ENCODE measurements at places on chromosomes 2 and 18.

DNA sequence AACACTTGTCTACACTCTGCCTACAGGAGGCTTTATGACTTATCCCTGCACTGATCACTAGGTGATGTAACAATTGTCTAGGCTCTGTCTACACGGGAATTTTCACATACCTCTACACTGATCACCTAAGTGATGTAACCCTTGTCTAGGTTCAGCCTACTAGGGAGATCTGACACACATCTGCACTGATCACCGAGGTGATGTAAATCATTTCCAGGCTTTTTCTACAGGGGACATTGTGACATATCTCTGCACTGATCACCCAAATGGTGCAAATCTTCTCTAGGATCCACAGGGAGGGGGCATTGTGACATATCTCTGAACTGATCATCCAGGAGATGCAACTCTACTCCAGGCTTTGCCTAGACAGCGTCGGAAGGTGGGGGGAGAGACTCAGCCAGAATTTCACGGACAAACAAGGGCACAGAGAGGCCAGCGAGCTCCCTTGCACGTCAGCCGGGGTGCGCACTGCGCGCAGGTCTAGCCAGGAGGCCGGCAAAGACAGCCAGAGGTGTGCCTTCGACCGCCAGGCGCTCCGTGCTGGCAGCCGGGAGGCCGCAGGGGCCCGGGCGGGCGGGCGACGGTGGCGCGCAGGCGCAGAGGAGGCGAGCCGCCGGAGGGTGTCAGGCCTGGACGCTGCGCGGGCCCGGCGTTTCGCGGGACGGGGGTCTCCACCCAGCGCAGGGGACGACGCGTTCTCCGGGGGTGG is 46.9 kb upstream of the USP14 start:
- DNase-seq = no peak

- no peak for DNase-seq
Observed at GRCh38 chr2:131588152-131588873, 60.6 kb downstream of the CCDC74A start.

- DNase-seq = no peak
Observed at GRCh38 chr18:67597759-67598158, 81.2 kb upstream of the DSEL start.

DNA sequence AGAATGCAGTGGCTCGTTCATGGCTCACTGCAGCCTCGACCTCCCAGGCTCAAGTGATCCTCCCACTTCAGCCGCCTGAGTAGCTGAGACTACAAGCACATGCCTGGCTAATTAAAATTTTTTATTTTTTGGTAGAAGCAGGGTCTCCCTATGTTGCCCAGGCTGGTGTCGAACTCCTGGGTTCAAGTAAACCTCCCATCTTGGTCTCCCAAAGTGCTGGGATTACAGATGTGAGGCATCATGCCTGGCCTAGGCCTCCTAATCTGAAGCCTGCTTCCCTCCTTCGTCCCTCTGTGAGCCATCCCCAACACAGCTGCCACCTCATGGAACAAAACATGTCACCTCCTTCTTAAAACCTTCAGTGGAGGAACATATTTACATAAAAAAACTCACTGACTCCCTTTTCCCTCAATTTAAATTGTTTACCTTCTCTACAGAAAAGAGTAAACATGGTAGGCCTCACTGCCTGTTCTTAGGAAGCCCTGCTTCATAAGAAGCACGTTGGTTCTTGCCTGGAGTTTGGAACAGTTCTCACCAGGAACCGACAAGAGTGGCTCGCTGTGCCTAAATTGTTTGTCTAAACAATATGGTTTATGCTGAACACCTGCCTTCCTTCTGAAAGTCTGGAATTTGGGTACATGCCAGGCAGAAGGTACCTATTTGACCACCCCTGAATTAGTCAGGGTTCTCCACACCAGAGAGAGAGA is 12.1 kb upstream of the RHOB start:
- DNase-seq = no peak

- no peak for DNase-seq
Observed at GRCh38 chr18:3360211-3360610, 89.8 kb upstream of the TGIF1 start.

- no peak for DNase-seq
Observed at GRCh38 chr2:180472133-180472532, 465.0 kb upstream of the CWC22 start.

GRCh38 chr2:205024822-205025518 is 479.7 kb downstream of the PARD3B start:
- no peak for DNase-seq

GRCh38 chr18:70234667-70235459 is 29.4 kb upstream of the RTTN start:
- no peak for DNase-seq

DNA sequence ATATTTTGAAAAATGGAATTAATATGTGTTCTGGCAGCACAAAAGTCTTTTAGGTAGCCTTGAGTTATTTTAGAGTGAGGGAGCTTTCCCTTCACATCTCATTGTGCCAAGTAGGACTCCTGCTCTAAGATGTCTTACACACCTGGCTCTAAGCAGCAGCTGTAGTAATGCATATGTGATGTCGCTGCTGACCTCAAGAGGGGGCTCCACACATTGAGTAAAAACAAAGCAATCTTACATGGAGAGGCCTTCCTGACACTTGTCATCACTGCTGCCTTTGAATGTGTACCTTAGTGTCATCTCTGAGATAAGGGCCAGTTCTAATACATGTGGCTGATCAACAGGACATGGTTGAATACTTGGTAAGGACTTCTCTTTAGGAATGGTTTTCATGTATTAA is 75.8 kb downstream of the ACTR3 start:
- DNase-seq = no peak

DNA sequence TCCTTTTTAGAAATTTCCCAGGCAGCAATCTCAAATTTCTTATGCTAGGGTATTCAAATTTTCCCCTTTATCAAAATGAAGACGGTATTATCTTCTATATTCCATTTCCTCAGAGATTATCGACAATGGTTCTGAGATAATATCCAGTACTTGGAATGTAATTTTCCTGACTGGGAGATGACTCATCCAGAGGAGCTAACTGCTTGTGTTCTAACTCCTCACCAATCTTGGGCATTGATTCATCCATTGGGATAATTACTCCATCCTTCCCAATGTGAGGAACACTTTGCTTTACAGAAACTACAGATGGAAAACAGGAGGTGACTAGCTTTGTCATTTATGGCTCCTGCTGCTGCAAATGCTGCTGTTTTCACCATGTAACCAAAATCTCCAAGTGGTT is 239.4 kb upstream of the LYPD1 start:
- DNase-seq = no peak

- DNase-seq = no peak
Observed at GRCh38 chr2:86087936-86088850, 17.5 kb downstream of the POLR1A start.

GRCh38 chr2:220455351-220455990 is 828.0 kb downstream of the SLC4A3 start:
- no peak for DNase-seq

DNA sequence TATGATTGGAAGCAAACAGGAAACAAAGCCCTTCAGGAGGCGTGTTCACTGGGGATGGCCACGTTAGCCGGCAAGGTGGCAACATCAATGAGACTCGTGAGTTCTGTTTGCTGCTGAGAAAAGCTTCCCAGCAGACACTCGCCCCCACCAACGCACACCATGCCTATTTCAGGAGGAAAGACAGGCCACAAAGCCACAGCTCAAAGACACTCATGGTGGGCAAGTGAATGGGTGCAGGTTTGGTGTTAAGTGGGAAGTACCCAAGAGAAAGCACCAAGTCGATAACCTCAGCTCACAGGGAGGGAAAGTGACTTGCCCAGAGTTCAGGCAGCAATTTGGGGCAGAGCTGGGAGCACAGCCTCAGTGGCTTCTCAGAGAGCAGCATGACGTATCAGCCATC is 10.5 kb upstream of the MTERF4 start:
- DNase-seq = no peak

DNA sequence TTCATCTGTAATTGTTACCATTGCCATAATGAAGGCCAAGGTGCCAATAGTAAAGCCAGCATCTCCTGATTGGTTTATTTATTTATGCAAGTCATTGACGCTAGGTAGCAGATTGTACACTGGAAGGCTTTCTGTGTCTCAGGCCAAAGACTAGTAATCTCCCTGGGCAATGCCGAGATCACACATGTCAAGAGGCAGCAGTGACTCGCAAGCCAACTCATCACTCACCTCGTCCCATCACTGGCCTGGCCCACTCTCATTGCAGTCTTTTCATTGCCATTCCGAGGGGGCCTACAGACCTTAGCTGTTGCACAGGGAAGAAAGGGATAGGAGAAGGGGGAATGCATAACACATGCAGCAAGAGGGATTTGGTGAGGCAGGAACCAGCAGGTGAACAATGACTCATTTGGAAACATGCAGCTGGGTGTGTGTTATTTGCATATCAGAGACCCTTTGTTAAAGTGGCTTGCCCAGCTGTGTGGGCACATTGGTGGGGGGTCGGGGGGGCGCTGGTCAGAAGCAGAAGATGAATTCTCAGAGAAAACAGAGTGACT is 448.7 kb upstream of the HNRNPA3 start:
- no peak for DNase-seq

- DNase-seq = no peak
Observed at GRCh38 chr2:140943867-140944266, 1186.9 kb downstream of the LRP1B start.

DNA sequence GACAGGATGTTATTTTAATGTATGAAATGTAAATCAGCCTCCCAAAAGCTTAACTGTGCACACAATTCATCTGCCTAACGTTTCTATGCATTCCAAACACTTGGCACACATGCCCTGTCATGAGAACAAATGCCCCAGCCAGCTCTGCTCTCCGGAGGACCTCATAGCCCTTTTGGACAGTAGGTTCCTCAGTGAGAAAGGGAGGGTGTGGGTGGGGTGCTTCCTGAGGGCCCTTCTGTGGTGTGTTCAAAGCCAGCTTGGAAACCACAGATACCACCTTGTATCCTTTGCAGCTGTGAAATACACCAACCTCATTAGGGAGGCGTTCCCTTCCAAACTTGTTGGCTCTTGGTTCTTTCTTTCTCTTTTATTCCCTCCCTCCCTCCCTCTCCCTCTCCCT is 102.2 kb upstream of the ASB18 start:
- DNase-seq = no peak

DNA sequence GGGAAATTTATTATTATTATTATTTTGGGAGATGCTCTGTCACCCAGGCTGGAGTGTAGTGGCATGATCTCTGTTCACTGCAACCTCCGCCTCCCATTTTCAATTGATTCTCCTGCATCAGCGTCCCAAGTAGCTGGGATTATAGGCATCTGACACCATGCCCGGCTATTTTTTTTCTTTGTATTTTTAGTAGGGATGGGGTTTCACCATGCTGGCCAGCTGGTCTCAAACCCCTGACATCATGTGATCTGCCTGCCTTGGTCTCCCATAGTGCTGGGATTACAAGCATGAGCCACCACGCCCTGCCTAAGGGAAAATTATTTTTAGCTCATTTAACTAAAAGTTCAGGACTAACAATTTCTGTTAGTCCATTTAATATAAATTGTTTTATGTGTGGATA is 109.2 kb upstream of the SESTD1 start:
- no peak for DNase-seq

Measured in bone marrow (tissue), 2 donors.